ENCODE measurements at places on chromosomes 13 and 19.

- DNase-seq, result no peak
Measured at GRCh38 chr19:35205733-35206323, 22.7 kb downstream of the FAM187B start.

DNA sequence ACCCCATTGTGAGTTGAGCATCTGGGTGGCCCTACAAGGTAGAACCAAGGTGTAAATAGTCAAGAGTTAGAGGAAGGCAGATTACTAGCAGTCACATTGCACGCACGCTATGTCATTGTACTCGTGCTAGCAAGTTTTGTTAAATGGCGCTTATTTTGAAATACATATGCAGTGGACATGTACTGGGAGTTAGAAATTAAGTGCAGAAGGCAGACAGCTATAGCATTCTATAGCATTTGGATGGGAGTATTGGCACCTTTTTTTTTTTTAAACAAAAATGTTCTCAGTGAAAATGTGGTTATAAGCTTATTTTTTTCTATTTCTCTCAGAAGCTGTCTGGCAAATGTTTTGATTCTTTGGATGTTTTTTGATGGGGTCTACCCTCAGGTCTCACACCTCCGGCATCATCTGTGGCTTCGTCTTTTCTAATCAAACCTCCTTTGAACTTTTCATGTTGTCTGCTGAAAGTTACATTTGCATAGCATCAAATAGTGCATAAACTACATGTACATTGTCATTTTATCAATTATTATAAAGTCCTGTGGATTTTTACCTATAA, 68.1 kb downstream of the ARHGEF7 start:
- DNase-seq, result no peak

DNA sequence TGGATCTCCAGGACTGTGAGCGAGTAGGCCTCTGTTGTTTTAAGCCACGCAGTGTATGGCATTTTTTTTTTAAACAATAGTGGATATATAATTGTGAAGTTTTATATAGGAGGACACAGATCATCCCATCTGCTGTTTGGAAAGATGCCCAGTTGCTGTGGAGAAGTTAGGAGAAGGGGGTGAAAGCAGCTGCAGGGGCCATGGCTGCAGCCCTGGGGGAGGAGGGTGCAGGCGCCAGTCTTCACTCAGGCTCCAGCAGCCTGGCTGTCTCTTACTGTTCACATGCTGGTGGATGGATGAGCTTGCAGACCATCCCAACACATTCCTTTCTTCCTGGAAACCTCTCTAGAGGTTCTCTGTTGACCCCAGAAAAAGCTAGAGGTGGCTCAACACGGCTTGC, 242.3 kb downstream of the TEX29 start:
- DNase-seq, result no peak

DNA sequence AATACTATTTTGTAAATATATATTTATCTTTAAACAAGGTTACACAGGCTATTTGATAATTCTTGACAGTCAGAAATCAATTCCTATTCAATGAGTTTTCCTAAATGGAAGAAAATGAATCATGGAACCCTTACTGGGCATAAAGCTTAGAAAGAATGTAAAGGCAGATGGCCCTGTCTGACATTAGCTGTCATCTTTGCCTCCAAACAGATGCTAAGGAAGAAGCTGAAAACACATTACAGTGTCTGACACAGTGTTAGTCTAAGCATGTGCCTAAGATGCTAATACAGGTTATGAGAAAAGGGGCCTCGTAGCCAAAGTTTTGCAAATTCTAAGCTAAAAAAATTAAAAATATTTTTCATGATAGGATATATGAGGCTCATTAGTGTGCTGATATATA, 112.8 kb downstream of the ITGBL1 start:
- no peak for DNase-seq

GRCh38 chr13:77429320-77430142, 102.6 kb upstream of the MYCBP2 start:
- DNase-seq, result peak; percentile 32

- no peak for DNase-seq
Measured at GRCh38 chr13:19791953-19792537, 9.3 kb upstream of the PSPC1 start.

- DNase-seq, result no peak
Measured at GRCh38 chr13:43360171-43360570, 336.8 kb downstream of the DNAJC15 start.

DNA sequence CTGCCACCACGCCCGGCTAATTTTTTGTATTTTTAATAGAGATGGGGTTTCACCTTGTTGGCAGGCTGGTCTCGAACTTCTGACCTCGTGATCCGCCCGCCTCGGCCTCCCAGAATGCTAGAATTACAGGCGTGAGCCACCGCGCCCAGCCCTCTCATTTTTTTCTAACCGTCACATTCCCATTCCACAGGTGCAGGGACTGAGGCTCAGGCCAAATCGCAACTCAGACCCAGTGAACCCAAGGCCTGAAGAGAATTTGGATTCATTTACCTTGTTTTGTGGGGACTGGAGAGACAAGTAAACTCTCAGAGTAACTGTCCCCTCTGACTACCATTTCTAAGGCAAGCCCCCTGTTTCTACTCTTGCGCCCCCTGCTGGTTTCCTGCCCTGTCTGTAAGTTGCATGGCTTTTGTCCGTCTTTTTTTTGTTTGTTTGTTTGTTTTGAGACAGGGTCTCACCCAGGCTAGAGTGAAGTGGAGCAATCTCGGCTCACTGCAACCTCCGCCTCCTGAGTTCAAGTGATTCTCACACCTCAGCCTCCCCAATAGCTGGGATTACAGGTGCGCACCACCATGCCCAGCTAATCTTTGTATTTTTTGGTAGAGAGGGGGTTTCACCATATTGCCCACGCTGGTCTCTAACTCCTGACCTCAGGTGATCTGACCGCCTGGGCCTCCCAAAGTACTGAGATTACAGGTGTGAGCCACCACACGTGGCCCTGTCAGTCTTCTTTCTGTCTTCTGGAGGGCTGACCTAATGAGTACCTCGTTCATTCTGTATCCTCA, 2.3 kb upstream of the STRN4 start:
- DNase-seq, result peak; percentile 76

GRCh38 chr19:5977222-5977784, 637 bp downstream of the RANBP3 start:
- no peak for DNase-seq

- DNase-seq, result no peak
Measured at GRCh38 chr13:29957320-29957719, 106.9 kb upstream of the UBL3 start.

DNA sequence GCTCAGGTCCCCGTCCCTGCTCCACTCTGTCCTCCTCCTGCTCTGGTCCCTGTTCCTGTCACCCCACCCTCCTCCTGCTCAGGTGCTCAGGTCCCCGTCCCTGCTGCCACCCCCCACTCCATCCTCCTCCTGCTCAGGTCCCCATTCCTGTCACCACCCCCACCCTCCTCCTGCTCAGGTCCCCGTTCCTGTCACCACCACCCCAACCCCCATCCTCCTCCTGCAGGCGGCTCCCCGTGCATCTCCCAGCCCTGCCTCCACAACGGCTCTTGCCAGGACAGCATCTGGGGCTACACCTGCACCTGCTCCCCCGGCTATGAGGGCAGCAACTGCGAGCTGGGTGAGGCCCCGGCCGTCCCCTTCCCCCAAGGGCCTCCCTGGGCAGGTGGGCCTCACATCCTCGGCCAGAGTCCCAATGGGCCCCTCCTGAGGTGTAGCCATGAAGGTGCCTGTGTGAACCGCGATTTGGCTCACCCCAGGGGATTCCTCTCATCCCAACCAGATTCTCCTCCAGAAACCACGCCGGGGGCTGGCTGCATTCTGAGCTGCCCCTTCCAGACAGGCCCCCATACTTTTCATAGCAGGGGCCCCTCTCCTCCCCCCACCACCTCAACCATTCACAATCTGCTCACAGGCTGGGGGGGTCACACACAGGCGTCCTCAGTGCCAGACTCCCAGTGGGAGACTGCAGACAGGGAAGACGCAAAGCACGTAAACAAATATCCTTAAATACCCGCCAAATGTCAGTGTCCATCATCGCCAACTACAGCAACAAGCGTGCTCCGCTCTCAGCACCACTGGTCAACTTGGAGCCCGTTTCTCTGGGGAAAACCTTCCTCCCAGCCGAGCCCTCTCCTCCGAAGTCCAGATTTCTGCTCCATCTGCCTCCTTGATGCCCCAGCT, 4.6 kb downstream of the PROZ start:
- no peak for DNase-seq

- no peak for DNase-seq
Measured at GRCh38 chr19:48686088-48686487, 9.7 kb upstream of the FUT2 start.

- no peak for DNase-seq
Measured at GRCh38 chr19:35349614-35350521, 2.2 kb downstream of the FFAR1 start.

DNA sequence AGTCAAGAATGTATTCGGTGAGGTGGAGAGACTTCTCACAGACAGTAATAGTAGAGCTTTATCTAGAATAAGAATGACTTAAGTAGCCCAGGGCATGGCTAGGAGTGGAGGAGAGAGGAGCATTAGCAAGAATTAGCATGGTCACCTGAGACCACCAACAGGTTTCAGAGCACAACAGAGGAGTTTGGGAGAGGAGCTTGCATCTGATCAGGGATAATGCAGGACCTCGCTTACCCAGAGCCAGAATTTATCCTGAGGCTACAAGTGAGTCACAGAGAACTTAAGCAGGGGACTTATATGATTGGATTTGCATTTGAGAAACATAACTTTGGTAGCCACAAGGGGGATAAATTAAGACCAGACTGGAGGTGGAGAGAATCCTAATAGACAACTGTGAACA, 102.1 kb upstream of the FNDC3A start:
- DNase-seq, result no peak

- DNase-seq, result no peak
Measured at GRCh38 chr13:91539286-91540157, 141.1 kb downstream of the GPC5 start.

DNA sequence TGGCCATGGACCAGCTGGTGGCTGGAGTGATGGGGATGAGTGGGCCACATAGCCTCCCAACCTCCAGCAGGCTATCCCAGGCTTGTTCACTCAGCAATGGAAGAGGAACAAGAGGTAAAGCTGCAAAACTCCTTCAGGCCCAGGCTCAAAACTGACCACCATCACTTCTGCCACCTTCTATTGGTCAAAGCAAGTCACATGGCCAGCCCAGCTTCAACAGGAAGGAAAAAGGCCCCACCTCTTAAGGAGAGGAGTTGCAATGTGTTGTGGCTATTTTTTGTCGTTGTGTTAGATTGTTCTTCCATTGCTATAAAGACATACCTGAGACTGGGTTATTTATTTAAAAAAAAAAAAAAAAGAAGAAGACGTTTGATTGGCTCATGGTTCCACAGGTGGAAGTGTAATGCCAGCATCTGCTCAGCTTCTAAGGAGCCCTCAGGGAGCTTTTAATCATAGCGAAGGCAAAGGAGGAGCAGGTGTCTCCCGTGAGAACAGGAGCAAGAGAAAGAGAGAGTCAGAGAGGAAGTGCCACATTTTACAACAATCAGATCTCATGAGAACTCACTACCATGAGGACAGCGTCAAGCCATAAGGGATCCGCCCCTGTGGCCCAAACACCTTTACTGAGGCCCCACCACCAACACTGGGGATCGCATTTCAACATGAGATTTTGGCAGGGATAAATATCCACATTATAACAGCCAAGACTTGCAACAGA, 5.4 kb downstream of the IGSF23 start:
- DNase-seq, result no peak

DNA sequence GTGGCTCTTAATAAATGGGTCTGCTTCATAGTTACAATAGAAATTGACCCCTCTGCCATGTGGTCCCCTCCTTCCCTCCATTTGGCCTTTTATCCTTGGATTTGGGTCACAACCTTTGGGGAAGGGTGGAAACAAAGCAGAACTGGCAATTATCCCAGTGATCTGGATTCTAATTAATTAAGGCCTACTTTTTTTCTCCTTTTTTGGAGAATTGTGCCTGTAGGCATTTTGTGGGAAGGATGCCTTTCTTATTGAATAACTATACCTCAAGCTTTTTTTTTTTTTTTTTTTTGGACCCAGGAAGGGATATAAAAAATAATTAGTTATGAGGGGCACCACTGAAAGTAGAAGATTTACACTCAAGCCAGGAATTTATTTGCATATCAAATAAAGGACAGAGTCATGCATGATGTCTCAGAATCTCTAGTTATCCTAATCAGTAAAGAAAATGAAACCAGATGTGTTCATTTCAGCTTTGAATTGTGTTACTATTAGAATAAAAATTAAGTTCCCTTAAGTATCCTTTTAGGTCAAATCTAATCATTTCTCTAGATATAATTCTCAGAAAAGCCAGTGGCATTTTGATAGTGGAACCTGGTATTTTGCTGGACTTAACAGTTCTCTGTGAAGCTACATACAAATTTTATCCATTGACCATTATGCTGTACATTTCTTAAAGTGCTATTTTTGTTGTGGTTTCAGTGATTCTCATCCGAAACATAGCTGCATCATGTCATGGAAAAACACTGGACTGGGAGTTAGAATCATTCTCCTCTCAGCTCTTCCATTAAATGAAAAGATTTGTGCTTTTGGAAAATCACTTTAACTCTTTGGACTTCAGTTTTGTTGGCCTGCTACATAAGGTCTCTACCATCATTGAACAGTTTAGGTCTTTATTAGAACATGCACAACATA, 129.3 kb downstream of the KCNRG start:
- no peak for DNase-seq

- DNase-seq, result peak; percentile 34
Measured at GRCh38 chr13:20565115-20565736, 1.7 kb upstream of the IFT88 start.
